Amniotic stem cell (primary cell): ENCODE measurements at places on chromosomes 16 and 17.

DNA sequence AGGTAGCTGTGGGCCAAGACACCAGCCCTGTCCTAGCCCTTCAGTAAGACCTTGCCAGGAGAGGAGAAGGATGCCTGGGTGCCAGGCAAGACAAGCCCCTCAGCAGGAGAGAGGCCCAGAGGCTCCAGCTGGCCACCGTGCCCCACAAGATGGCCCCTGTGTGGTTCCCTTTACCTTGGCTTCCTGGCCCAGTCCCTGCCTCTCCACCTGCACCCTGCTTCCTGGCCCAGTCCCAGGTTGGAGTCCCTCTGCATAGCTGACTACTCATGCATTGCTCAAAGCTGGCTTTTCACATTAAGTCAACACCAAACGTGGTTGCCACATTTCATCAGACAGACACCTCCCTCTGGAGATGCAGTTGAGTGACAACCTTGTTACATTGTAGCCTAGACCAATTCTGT, 4.0 kb downstream of the SYNGR3 start:
- DNase-seq: no peak

DNA sequence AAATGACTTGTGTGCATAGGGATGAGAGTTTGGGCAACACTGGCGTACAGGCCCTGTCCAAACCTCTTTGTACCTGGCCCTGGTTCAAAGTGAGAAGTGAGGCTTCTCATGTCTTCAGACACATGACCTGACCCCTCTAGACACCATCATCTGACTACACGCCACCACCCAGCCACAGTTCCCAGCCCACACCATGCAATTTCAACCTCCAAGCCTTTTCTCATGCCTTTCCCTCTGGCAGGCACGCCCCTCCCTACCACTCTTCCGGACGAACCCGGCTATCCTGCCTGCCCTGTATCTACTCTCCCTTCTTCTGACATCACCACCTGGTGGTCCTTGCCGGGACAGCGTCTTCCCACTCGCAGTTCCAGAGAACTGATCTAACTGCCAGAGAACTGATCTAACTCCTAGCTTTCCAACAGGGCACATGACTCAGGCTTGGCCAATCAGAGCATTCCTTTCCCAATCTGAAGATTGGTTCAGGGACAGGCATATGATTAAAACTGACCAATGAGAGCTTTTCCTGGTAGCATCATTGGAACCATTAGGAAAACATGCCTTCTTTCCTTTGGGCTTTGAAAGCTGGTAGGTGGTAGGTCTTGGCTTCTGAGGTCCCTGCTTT, 27.1 kb upstream of the IL21R start:
- DNase-seq: peak; percentile 21

DNA sequence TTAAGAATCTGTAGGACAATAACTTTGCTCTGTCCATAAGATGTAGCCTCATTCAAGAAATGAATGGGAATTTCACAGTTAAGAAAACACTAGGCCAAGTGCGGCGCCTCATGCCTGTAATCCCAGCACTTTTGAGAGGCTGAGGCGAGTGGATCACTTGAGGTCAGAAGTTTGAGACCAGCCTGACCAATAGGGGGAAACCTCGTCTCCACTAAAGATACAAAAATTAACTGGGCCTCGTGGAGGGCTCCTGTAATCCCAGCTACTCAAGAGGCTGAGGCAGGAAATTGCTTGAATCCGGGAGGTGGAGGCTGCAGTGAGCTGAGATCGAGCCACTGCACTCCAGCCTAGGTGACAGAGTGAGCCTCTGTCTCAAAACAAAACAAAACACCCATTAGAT, 19.9 kb upstream of the RSL1D1 start:
- DNase-seq: no peak

DNA sequence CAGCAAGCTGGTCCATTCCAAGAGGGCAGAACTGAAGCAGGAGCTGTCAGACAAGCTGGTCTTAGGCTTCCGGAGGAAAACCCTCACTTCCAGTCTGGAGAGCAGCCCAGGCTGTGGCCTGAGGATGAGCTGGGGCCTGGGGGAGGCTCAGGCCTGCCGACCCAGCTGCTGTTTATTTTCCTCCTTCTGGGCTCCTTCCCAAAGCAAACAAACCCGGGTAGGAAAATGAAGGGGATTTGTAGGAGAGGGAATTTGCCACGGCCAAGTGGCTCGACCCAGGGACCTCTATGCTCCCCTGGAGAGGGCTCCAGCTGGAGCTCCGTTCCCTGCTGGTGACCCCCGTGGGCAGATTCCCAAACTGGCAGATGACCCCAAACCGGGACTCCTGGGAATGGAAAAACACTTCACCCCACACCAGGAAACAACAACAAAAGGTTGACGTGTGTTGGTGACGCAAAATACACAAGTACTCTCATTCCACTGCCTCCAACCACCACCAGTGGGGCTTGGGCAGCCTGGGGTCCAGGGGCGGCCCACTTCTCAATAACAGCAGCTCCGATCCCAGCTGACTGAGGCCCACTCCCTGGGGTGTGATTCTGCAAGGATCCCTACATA, 8.8 kb downstream of the JUP start:
- peak; percentile 54 for DNase-seq

DNA sequence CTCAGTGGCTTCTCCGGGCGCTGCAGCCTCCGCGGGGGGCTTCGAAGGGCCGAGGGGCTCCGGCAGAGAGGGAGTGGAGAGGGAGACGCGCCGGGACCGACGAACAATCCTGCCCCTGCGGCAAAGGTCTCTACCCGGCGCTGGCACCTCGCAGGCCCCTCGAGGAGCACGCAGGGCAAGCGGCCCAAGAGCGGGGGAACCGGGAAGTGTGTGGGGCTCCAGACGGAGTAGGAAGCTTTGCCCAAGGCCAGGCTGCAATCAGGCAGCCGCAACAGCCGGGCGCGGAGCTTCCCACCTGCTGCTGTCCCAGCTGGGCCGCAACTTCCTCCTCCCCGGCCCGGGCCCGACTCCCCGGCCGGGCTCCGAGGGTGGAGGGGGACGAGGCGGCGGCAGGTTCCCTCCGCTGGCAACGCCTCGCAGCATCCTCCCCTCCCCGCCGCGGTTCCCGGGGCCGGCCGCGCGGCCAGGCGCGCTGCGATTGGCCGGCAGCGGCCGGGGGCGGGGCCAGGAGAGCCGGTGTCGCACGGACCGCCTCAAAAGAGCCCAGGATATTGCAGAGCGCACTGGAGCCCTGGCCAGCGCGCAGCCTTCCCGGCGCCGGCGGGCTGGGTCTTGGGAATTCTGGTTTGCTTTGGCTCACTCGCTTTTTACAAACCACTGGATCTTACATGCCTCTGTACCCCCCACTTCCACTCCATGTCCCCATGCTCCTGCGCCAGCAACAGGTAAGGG, at the start of gene KCNJ2:
Gene KCNJ2 (plus strand): TSS at position 556 of the 732 bp plus-strand sequence. CDS start 5,508 bp downstream, outside the sequence.
- DNase-seq: peak; percentile 7

DNA sequence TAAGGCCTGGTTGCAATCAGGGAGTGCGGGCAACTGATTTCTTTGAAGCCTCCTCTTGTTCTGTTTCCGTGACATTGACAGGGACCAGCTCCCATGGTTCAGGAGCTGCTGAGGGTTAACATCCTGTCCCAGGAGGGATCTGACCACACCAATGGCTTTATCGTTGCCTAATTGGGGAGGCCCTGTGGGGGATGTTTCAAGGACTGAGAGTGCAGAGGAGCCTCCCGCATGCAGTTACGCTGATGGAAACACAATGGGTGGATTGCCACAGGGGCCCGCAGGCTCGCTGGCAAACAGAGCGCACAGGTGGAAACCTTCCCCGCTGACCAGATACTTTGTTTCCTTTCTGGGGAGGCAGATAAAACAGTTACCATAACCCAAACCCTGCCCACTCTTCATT, 23.8 kb upstream of the ABCC1 start:
- DNase-seq: no peak

DNA sequence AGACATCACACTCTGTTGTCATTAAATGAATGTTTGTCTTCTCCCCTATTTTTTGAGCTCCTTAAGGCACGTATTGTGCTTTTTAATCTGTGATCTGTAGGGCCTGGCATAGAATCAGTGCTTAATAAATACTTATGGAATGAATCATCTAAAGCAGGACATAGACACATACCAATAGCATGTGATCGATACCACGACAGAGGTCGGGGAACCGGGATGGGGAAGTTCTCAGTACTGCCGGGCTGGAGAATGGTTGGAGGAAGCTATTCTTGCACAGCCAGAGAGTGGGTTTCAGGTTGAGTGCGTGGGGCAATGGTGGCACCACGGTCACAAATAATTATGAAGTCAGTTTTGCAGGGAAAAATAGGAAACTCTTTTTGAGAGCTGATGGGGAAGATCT, 26.8 kb downstream of the NLRP1 start:
- DNase-seq: no peak

- no peak for DNase-seq
Measured at GRCh38 chr16:10936272-10936984, 5.8 kb downstream of the DEXI start.

GRCh38 chr17:15918661-15919259, 26.2 kb upstream of the ADORA2B start:
- no peak for DNase-seq

GRCh38 chr17:31095236-31096105, 694 bp downstream of the NF1 start:
- no peak for DNase-seq

DNA sequence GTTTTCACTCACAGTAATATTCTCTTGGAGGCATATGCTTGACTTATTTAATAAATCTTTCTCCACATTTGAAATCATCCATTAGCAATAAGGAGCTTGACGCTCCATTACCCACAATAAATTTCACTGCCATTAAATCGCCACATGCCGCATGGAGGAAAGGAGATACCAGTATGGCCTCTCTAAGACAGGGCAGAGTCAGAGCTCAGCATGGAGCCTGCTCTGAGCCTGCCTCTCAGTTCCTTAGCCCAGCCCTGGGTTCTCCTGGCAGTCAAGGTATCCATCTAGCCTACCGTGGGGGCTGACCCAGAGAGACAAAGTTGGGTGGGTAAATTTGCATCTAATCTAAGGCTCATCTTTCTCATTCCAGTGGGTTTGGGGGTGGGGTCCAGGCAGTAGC, 80.3 kb upstream of the CES5A start:
- no peak for DNase-seq

- no peak for DNase-seq
Measured at GRCh38 chr16:69049146-69049545, 56.3 kb upstream of the HAS3 start.

- DNase-seq: no peak
Measured at GRCh38 chr16:12767897-12768296, 35.8 kb downstream of the CPPED1 start.

- DNase-seq: no peak
Measured at GRCh38 chr17:37689317-37689716, 46.1 kb upstream of the DDX52 start.

GRCh38 chr16:24189941-24190340, 66.2 kb upstream of the CACNG3 start:
- DNase-seq: no peak

- no peak for DNase-seq
Measured at GRCh38 chr16:49354991-49355390, 18.6 kb upstream of the C16orf78 start.

DNA sequence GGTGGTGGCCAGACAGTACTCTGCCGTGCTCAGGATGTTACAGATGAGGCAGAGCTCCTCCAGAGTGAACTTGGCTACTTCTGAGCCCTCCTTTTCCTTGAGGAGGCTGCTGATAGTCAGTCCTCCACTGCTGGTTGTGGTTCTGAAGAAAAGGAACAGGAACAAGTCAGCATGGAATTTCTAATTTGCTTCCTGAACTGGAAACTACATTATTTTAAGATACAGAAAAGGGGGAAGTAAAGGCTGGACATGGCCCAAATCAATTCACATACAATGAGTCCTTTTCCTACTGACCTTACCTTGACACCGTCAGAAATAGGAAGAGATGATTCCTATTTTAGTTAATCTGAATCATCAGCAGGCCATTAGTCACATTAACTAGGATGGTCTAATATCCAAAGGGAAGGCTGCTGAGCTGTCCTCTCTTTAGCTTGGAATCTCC, 154.2 kb downstream of the VPS53 start:
- DNase-seq: no peak

GRCh38 chr16:69620573-69620972, 54.8 kb downstream of the NFAT5 start:
- no peak for DNase-seq

DNA sequence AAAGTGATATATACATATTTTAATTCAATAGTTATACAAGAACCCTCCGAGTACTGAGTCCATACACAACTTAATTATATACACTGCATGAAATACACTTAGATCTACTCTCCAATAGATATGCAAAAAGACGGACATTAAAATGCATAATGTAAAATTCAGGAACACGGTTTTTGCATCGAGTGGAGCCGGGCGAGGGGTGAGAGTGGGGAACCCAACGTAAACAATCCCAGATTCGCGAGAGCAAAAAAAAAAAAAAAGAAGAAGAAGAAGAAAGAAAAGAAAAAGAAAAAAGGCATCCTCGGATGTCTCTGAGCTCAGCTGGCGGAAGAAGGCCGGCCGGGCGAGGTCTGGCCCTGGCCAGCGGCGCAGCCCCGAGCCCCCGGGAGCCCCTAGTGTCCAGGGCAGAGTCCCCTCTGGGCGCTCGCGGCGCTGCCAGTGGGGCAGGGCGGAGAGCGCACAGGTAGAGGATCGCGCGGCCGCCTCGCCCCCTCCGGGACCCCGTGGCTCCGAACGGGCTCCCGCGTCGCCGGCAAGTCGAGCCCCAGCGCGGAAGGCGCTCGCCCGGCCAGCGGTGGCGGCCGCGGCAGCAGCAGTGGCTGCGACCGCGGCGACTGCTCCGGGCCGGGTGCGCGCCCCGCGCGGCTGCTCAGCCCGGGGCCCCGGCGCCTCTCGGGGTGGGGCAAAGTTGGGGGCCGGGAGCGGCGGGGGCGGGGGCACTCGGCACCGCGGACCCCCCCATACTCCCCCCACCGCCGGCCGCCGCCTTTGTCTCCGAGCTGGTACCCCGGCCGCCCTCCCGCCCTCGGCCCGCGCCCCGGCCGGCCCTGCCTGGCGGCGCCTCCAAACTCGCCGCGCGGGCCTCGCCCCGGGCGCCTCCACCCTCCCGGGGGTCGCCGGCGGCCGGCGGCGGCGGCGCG, 9.6 kb upstream of the ZFHX3 start:
- DNase-seq: no peak

GRCh38 chr17:7223375-7223774, 3.6 kb downstream of the ACADVL start:
- DNase-seq: no peak

- no peak for DNase-seq
Measured at GRCh38 chr17:44071198-44071520, 624 bp downstream of the G6PC3 start.

DNA sequence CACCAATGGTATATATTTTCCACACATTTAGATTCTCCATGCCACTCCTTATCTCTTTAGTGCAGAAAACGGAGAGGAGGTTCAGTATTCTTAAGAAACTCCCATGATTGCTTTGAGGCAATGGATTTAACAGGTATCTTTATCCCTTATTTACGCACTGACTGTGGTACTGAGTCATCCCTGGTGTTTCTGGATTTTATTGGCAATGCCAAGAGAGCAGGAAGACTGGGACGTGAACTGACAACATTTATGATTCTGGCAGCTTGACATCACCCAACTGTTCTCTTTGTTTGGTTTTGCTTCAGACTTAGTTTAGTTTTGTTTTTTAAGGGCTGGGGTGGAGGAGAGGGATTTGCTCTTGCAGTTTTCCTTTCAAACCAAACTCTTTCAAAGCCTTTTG, 131.4 kb downstream of the WWOX start:
- DNase-seq: no peak

GRCh38 chr17:40516581-40517285, 15.3 kb upstream of the TNS4 start:
- DNase-seq: no peak

- no peak for DNase-seq
Measured at GRCh38 chr17:79272666-79273219, 198.1 kb downstream of the ENGASE start.
